ENCODE measurements at places on chromosomes 3 and 15.

DNA sequence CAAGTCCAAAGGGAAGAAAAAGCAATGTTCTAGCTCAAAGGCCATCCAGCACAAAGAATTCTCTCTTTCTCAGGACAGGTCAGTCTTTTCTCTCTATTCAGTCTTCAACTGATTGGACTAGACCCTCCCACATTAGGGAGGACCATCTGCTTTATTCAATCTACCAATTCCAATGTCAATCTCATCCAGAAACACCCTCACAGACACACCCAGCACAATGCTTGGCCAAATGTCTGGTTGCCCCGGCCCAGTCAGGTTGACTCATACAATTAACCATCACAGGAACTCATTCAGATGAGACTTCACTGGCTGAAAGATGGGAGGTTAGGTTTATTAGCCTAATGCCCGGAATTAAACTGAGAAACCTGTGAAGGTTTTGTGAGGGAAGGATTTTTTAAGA, 32.4 kb downstream of the ACAN start:
- DNase-seq, result no peak

DNA sequence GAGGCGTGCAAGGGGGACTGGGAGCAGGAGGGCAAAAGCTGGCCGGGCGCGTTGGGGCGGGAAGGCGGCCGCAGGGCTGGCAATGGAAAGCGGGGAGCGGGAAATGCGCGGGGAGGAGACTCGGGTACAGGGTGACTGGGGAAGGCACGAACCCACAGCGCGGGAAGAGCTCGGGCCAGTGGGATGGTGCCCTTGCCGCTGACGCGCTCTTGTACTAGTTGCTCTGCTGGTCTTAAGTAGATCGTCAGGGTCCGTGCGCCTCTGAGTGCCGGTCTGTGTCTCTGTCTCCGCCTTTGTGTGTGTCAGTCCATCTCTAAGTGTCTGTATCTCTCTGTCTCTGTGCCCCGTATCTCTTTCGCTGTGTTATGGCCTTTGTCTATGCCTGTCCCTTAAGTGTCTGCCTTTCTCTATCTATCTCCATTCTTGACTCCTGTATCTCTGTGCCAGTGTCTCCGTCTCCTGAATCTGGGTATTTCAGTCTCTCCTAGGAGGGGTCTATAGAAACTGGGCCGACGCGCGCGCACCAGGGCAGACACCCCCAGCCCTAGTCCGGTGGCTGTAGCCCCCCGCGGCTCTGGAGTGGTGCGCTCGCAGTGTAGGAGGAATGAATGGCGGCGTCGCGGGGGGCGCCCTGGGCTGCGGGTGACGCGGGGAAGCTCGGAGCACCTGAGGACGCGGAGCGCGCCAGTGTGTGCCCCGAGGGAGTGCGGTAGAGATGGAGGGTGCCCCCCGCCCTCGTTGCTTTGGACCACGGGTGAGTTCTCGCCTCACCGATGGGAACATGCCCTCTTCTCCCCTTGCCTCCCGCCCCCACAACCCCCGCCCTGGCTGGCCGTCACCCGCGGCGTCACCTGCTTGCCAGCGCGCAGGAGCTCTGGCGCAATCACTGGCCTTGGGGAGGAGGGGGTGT, 756 bp upstream of the CAMK2N2 start:
- no peak for DNase-seq

DNA sequence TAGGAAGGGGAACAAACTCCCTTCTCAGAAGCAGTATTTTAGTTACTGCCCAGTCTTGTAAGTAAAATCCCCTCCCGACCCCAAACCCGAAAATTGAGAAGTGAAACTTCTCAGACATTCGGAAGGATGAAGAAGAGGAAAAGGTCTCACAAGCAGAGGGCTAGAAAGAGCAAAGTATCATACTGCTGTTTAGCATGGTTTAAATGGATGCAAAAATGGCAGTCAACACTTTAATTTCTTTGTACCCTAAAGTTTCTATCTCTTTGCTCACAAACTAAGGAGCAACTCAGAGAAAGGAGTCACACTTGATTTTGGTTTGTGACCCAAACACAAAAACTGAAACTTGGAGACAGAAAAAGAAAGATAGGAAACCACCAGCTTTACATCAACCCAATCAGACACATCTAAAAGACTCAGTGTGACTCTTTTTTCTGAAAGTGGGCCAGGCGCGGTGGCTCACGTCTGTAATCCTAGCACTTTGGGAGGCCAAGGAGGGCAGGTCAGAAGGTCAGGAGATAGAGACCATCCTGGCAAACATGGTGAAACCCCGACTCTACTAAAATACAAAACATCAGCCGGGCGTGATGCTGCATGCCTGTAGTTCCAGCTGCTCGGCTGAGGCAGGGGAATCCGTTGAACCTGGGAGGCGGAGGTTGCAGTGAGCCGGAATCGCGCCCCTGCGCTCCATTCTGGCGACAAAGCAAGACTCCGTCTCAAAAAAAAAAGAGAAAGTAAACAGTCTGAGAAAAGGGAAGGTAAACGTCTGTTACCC, 63.2 kb upstream of the ATP11B start:
- no peak for DNase-seq

DNA sequence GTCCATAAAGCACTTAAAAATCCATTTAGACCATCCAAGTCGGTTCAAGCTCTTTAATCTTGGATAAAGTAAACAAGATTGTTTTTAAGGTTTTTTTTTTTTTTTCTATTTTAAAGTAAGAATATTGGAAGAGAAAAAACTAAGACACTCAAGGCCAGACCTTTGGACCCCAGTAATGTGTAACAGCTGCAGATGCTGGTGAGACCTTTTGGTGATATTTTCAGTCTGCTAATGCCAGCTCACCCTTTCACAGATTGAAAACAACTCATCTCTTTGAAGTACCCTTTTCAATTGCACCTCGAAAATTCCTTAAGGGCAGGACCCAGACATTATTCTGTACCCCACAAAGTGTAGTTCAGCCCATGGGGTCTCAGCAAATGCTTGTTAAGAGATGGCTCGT, 260.7 kb upstream of the CTNNB1 start:
- DNase-seq, result no peak

DNA sequence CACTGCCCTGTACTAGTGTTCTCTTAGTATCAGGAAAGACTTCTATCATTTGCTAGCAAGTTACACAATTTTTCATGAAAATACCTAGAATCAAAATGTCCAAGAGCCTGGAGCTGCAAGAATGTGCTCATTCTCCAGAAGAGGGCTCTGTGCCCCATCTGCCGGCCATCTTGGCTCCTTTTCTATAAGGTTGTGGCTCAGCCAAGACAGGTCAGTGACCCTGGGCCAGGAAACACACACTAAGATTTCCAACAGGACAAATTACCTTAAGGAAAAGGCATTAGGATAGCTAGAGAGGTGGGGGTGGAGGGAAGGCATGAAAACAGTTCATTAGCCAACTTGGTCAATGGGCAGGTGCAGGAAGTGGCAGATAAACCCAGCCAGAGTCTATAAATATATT, 20.7 kb downstream of the TIMP4 start:
- DNase-seq, result no peak

Measured in T follicular helper cell (primary cell).